Right ventricle myocardium superior (tissue), 1 donor: ENCODE measurements at places on chromosomes 4 and X. TPM values are rescaled to one million over a fixed set of nuclear protein-coding genes. Genes with fewer than 3 reads are reported as not detected.

GRCh38 chr4:108398316-108398715, 222.1 kb upstream of the RPL34 start:
- no peak for DNase-seq

DNA sequence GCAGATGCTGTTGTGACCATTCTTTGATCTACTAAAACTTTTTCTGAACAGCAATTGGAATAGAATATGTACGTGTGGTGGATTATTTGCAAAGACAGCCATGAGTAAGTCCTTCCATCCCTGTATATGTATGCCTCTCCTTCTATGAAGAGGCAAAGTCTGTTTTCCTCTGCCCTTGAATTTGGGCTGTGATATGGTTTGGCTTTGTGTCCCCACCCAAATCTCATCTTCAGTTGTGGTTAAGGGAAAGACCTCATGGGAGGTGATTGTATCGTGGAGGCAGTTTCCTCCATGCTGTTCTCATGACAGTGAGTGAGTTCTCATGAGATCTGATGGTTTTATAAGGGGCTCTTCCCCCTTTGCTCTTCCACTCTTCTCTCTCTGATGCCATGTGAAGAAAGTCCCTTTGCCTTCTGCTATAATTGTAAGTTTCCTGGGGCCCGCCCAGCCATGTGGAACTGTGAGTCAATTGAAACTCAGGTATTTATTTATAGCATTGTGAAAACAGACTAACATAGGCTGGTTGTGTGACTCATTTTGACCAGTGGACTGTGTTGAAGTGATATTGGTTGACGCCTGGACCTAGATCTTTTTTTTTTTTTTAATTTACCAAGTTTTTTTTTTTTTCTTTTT, 108.3 kb upstream of the CAMK2D start:
- DNase-seq, result no peak

GRCh38 chrX:13345037-13345436, 25.2 kb upstream of the ATXN3L start:
- no peak for DNase-seq

GRCh38 chr4:1842993-1843448, 12.9 kb downstream of the LETM1 start:
- DNase-seq, result peak; percentile 62

DNA sequence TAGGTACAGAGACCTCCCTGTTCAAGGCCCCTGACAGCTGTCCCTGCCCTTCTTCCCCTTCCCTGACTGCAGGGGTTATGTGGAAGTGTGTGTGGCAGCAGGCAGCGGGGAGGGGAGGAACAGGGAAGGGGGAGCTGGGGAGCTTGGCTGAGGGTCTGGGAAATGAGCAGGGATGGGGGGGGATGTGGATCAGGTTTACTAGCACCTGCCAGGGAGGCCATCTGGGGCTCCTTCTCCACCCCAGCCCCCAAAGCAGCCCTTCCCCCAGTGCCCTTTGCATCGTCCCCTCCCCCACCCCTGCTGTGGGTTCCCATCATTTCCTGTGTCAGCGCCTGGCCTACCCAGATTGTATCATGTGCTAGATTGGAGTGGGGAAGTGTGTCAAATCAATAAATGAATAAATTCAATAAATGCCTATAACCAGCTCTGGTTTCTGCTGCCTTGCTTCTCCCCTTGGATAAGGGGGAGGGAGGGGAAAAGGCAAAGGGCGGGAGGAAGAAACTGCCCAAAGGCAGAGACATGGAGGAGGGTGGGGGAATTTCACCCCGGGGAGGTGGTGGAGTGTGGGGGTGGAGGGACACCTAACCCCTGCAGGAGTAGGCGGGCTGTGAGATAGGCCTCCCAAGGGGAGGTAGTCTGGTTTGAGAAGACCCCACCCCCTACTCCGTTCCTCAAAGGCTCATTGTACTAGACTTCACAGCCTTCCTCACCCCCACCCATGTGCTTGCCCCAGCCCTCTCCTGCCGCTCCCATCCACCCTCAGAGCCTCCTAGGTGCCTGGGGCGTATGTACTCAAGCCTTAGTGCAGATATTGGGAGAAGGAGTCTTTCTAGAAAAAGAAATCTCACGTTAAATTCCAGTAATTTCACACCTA, 3.2 kb downstream of the CXorf65 start:
- no peak for DNase-seq

GRCh38 chr4:5781691-5782090, 70.7 kb downstream of the EVC start:
- no peak for DNase-seq

TCEAL2 gene
- 0.27 TPM for total RNA-seq

HHIP gene
- not detected for total RNA-seq

MAGEB3 gene
- total RNA-seq, result not detected

CTAG2 gene
- total RNA-seq, result not detected

MAGEA3 gene
- not detected for total RNA-seq

AWAT2 gene
- total RNA-seq, result not detected

SPIN2A gene
- total RNA-seq, result 0.46 TPM
